ENCODE measurements at places on chromosomes 12 and 14.

DNA sequence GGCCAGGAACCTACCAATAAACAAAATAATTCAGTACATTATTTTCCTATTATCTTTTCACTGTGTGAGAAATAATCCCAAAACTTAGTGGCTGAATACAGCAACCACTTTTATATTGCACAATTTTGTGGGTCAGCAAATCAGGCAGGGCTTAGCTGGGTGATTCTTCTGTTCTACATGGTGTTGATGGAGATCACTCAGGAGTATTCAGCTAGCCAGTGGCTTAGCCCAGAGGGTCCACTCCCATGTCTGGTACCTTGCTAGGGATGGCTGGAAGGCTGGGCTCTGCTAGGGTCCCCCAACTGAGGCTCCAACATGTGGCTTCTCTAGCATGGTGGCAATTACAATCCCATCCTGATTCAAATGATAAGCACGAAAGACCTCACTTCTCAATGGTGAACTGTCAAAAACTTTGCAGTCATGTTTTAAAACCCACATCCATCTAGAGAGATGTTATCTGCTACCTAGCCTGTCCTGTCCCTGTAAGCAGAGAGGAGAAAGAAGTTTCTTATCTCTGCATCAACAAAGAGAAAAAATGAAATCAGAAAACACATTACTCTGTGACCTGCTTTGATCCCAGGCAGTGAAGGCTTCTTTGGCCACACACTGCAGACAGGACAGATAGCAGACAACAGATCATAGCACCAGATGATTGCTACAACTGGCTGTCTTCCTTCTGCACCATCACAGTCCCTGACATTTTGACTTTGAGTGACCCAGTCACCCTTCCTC is 51.0 kb upstream of the MYL2 start:
- DNase-seq = no peak

DNA sequence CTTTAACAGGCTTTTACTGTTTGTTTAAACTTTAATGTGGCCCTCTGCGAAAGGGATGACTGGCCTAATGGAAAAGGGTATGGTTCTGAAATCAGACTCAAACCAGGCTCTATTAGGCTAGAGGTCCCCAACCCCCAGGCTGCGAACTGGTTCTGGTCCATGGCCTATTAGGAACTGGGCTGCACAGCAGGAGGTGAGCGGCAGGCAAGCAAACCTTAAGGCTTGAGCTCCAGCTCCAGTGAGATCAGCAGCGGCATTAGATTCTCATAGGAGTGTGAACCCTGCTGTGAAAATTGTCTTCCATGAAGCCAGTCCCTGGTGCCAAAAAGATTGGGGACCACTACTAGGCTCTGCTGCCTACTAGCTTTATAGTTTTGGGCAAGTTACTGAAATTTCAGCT is 11.1 kb downstream of the GALNT4 start:
- DNase-seq = no peak

DNA sequence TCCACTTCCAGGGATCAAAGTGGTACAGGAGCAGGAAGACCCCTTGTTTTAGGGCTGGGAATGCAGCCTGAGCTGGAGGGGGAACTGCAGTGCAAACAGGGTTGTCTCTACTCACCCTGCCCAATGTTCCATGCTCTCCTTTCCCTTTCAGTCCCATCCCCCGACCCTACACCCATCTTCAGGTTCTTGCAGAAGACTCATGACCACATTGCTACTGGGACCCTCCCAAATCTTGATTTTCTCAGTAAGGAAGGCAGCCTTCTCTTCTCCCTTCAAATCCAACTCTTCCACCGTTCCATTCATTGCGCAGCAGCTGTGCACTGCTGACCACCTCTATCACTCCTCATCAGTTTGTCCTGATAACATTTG is 1.9 kb downstream of the SERPINA11 start:
- DNase-seq = no peak

DNA sequence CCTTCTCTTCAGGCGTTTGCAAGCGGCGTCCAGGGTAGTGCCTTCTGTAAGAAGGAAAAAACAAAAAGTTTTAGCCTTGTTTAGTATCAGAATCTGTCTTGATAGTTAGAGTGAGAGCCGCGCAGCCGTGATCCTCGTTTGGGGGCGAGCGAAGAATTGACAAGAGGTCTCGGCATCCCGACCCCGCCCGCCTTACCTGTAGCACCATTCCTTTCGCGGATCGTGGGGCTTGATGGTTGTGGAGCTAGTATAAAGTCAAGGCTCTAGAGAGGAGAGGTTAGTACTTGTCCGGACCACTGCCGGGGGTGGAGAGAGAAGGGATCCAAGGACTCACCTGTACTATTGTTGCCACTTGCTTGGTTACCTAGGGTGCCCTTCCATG is 494 bp downstream of the TMTC3 start:
- DNase-seq = peak; percentile 71

GRCh38 chr14:26415618-26416123 is 182.2 kb downstream of the NOVA1 start:
- DNase-seq = no peak
